Urinary bladder (tissue), 4 donors: ENCODE measurements at places on chromosomes 6 and 20.

- DNase-seq: no peak
Observed at GRCh38 chr6:144749263-144749662, 464.1 kb downstream of the UTRN start.

DNA sequence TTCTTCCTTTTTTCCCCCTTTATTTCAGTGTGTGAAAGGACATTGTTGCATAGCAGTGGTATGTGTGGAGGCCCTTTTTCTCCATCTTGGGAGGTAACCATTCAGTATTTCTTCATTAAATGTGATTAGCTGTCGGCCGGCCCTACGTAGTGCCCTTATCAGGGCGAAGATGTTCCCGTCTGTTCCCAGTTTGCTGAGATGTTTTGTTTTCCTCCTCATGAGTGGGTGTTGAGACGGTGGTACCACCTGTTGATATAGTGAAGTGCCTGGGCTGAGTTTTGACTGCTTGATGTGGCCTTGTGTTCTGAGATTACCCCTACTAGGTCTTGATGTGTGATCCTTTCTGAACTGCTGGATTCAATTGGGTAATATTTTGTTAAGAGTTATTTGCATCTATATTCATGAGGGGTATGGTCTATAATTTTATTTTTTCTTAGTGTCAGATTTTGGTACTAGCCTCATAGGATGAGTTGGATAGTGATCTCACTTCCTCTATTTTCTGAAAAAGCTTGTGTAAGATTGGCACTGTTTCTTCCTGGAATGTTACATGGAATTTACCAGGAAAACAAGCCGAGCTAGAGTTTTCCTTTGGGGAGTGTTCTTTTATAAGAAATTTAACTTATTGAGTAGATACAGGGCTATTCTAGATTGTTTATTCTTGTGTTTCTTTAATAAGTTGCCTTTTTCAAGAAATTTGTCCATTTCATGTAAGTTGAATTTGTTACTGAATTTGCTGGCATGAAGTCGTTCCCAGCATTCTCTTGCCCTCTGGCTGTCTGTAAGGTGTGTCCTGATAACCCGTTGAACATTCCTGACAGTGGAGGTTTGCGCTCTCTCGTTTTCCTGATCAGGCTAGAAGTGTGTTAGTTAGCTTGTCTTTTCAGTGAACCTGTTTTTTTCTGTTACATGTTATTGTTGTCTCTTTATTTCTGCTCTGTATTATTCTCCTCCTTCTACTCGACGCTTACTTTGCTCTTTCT, 4.3 kb downstream of the MTG2 start:
- no peak for DNase-seq

DNA sequence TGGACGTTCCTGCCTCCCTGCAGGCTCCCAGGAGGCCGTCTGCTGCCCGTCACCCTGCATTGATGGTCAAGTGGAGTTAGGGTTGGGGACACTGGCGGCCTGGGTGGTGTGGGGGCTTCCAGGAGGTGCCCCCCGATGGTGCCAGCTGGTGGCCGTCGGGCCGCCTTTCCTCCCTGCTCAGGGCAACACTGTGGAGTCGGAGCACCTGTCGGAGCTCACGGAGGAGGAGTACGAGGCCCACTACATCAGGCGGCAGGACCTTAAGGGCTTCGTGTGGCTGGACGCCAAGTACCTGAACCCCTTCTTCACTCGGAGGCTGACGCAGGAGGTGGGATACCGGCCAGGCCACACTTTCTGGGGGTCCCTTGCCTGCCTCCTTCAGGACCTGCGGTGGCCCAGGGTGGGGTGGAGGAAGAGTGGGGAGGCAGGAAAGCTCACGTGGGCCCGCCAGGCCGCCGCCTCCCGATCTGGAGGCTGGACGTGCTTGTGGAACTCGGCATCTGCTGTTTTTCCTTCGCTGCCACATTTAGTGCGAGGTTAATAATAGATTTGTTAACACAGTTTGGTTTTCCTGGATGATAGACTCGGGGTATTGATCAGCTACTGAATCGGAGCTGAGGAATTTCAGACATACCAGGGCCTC, 28.6 kb downstream of the SPATA2 start:
- no peak for DNase-seq

DNA sequence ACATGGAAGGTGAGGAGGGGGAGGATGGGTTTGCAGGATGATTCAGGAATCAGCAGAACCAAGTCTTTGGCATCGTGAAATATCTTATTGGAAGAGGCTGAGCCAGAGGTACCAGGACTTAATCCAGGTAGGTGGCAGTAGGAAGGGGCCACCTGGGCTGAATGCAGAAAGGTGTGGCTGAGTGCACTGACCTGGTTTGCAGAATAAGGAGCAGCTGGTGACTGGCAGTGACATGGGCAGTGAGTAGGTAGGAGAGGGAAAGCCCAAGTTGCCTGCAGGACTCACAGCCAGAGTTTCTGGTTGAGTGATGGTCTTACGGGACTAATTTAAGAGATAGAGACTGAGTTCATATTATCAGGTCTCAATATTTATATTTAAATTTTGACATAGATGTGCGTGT, 1.1 kb upstream of the PBOV1 start:
- no peak for DNase-seq

DNA sequence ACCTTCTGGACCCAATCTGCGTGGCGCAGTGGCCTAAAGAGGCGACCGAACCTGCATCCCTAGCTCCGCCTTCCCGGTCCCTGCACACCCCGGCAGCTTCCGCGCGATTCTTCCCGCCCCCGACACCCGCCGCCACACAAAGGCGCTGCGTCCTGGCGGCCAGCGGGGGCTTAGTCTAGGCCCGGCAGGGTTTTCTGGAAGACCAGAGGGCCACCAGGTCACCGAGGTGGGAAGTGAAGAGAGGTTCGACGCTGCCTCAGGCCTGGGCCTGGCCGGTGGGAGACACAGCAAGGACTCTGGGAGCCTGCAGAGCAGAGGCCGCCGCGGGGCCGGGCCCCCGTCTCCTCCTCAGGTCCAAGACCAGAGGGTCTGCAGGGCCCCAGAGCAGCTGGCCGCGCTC, 154.9 kb downstream of the OR2B2 start:
- no peak for DNase-seq

DNA sequence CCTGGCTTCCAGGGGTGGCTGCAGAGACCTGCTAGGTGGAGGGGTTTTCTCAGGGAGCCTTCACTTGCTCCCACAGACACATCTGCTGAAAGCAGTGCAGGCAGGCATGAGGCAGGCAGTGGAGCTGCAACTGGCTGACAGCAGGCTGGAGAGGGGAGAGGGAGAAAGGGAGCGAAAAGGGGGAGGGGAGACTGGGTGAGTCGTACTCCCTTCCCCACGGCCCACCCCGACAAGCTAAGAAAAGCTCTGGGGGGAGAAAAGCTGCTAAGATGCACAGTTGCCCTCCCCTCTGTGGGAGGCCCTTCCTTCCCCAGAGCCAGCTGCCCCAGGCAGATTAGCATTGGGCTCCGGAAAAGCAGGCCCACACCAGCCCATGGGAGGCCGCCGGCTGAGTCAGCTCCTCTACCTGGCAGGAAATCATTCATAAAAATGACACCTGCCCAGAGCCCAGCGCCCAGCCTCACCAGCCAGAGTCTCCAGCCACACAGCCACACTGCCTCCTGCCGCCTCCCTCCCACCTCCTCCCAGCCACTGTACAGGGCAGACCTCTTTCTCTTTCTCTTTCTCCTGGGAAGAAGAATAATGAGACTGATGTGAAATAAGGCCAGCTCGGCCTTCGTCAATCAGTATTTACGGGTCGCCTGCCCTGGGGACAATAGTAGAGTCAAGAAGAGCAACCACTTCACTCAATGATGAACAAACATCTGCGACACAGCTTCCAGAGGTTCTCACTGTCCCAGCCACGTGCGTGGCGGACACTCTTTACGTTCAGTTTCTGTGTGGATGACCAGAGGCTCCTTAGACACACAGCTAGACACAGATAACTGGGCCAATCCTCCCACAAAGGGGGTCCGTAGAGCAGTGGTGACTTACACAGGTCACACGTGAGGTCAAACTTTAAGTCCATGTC, 7.7 kb upstream of the C20orf203 start:
- DNase-seq: no peak

DNA sequence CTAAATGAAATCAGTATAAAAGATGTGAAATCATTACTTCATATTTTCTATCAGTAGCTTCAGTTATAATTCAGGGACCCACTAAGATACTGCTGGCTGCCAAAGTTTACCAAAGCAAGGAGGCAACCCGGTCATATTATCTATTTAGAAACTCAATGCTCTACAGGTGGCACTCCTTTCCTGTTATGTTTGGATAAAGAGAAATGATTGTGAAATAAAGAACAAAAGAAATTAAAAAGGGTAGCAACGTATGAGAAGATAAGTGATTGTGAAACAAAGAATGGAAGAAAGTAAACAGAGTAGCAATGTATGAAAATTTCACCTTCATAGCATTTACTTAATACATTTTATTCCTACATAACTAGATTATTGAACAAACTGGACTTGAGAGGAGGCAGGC, 45.2 kb downstream of the RSPH3 start:
- DNase-seq: no peak

DNA sequence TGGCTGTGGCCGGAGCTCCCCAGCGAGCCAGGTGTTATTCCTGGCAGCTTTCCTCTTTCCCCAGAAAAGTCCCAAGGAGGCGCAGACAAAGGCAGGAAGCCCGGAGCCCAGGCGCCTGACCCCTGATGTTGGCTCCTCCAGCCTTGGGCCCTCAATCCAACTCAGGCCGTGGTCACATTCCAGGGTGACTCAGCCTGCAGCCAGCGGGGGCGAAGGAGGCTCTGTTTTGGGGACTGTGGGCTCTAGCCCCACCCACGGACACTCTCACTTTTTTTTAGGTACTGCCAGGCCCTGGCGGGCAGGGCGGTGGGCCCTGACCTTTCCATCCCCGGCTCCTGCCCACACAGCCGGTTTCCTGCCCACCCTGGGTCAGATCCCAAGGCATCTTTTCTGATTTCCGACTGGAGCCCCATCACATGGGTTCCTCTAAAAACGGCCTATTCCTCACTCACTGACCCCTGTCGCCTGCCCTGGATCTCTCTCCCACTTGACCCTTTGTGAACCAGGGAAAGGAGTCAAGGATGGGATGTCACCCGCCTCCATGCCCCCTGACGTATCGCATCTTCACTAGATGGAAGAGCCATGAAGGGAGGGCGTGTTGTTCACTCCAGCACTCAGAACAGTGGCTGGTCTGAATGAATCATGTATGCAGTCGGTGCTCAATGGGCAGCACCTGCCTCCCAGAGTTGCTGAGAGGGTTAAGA, 5.5 kb downstream of the PTGIS start:
- DNase-seq: no peak
